ENCODE measurements at places on chromosomes 2 and 18.

DNA sequence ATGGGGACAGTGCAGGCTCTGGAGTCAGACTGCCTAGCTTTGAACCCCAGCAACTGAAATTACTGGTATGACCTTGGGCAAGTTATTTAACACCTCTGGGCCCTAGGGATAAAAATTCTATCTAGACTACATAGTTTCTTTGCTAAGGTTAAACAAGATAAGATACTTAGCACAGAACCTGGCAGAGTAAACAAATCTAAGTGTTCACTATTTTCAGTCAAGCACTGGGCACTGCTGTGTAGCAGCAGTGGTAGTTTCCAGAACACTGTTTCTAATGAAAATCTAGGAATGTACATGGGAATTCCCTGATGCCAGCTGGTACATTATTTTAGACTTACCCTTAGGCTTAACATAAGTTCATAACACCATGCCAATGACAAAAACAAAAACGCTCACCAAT, 17.2 kb downstream of the CERKL start:
- DNase-seq, result no peak

- DNase-seq, result no peak
These were observed 25.6 kb upstream of the TMEM178A start for GRCh38 chr2:39640107-39640506.

DNA sequence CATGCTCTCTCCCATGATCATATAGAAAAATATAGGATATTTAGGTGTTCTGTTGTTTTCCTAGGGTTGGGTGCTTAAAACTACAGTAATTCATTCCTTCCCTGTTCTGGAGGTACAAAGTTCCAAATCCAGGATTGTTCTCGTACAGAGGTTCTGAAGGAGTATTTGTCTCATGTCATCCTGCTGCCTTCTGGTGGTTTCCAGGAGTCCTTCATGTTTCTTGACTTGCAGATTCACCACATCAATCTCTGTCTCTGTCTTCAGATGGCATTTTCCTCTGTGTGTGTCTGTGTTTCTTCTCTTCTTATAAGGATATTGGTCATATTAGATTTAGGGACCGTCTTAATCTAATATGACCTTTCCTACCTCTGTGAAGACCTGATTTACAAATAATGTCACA, 397.9 kb downstream of the NYAP2 start:
- DNase-seq, result no peak

DNA sequence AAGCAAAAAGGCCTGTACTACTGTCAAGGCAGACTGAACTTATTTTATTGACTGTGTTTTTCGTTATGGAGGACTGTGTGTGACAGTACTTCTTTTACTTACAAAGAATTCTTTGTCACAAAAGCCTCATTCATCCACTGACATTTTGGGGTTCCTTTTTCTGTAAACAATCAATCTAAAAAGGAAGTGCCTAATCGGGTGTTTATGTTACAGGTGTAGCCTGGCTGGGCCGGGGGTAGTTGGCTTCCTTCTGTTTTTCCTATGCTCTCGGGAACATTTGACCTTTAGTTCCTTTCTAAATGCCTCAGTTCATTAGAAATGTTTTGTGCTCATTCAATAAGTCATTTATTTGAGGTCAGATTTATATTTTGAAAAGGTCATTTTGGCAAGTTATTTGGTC, 8.3 kb downstream of the ZCCHC2 start:
- DNase-seq, result no peak

DNA sequence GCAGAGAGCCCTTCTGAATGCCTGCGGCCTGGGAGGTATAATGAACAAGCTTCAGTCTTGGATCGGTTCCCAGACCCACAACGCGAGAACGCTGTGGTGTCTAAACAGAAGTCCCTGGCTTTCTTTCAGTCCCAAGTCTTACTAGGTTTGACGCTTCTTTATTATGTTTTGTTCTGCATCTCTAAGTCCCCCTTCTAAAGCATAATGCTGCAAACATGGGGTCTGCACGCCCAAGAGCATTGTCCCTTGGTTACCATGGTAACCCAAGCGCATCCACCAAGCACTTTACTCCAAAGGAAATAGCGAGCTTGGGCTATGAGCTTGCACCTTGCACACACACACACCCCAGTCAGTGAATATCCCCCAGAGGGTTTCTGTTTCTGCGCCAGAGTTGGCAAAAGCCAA, 193.7 kb downstream of the INO80D start:
- no peak for DNase-seq

DNA sequence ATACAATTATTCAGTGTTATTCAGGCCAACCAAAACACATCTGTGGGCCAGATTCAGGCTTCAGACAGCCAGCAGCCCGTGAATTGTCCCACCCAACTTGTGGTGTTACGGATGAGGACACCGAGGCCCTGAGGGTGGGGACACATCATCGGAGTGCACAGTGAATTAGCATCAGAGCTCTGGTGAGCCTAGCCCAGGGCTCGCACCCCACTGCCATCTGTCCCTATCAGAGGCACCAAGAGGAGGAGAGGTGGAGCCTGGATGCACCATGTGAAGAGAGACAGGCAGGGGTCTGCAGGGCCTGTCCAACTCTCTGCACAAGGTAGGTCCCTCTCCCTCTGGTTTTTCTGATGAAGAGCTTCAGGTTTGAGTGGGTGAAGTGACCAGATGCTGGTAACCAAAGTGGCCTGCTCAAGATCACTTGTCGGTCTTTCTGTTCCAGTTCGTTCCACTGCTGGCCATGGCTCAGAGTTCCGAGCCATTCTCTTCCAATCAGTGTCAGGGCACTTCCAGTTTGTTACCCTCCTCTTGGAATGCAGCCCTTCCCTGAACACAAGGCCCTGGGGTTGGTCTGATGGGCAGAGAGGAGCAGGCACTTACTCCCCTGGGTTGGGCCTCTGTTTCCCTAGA, 14.8 kb upstream of the GLI2 start:
- no peak for DNase-seq

DNA sequence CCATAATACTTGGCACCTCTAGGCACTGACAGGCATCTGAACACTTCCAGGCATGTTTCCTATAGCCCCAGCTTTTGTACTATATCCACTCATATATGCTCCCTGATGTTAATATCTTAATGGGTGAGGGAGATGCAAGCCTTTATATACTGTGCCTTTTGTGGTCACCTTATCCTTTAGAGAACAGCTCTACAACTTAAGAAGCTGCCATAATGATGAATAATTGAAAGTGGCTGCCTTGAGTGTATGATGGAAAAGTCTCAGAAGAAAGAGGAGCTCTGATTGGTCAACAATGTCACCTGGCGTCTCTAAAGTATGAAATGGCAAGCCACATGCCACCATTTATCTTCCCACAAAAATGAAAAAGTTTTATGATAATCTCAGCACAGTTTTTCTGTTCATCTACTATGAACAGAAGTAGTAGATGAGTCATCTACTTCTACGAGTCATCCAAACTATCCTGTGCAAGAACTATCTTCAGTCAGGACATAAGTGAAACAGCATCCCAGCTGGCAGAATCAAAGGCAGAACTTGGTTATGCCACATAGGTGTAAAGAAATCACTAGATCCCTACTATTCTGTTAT, 997.9 kb upstream of the CELF4 start:
- DNase-seq, result no peak

DNA sequence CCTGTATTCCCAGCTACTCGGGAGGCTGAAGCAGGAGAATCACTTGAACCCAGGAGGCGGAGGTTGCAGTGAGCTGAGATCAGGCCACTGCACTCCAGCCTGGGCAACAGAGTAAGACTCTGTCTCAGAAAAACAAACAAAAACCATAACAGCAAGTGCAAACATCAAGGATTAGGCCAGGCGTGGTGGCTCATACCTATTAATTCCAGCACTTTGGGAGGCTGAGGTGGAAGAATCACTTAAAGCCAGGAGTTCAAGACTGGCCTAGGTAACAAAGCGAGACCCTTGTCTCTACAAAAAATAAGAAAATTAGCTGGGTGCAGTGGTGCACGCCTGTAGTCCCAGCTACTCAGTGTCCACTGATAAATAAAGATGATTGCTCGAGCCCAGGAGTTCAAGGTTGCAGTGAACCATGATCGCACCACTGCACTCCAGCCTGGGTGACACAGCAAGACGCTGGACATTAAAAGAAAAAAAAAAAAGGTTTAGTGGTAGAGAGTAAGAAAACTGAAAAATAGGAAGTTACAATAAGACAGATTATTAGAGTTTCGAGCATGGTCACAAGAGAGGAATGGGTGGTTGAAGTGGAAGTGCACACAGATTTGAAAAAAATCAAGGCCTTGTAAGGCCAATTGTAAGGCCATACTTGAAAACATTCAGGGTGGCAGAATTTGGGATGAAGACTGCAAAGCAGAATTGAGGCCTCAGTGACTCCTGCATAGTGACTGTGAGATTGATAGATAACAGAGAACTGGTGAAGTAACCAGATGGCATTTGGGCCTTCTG, 6.4 kb upstream of the KCMF1 start:
- DNase-seq, result no peak

DNA sequence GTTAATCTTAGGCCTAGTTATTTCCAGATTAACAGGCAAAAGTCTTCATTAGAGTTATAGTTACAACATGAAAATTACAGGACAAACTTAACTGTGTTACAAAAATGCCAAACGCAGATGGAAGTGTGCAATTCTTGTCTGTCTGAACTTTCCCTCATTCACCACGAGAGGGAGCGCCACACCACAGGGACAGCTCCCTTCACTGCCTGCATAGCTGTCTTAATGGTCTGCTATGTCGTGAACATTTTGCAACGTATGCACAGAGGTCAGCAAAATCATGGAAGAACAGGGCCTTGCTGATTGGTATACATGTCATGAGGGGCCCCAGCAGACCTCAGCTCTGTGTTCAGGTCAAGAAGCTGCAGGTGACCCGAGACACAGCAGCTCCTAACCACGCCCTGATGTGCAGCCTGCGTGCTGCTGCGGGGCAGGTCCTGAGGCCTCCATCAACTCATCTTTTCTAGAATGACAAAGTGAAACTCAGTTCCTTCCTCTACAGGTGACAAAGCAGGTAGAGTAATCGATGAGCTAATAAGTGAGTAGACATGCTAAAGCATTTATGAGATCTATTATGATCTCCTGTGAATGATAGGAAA, 78.8 kb upstream of the ATP8B1 start:
- DNase-seq, result peak; percentile 12

GRCh38 chr2:28621172-28622100, 125.6 kb downstream of the PLB1 start:
- DNase-seq, result peak; percentile 70

DNA sequence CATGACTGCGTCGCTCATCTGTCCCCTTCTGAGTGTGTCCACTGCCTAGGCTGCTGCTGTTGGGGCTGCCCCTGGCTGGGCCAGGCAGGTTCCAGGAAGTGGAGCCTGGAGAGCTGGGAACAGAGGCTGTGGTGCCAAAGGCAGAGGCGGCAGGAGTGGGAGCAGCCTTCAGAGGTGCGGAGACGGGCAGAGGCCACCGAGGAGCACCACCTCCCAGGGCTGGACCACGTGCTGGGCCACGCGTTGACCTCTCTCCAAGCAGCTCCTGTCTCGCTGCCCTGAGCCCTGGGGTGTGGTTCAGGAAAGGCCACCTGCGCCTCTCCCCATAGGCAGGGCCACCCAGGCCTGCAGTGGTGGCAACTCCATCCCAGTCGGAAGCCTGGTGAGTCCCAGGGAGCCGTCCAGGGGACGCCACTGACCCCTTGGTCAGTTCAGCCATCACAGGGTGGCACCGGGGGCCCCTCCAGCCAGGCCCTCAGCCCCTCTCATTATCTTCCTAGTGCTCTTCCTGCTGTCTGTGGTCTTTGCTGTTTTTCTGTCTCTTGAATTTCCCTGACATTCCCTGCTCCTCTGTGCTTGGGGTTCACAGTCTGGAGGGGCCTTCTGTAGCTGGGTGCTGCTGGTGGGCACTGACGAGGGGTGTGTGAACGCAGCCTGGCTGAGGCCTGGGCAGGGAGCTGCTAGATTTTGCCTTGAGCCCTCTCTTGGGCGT, 122.8 kb upstream of the HS6ST1 start:
- DNase-seq, result no peak

- no peak for DNase-seq
These were observed 959.4 kb upstream of the LRRTM1 start for GRCh38 chr2:81263989-81264388.

GRCh38 chr2:157413326-157414035, 30.4 kb downstream of the CYTIP start:
- peak; percentile 36 for DNase-seq

DNA sequence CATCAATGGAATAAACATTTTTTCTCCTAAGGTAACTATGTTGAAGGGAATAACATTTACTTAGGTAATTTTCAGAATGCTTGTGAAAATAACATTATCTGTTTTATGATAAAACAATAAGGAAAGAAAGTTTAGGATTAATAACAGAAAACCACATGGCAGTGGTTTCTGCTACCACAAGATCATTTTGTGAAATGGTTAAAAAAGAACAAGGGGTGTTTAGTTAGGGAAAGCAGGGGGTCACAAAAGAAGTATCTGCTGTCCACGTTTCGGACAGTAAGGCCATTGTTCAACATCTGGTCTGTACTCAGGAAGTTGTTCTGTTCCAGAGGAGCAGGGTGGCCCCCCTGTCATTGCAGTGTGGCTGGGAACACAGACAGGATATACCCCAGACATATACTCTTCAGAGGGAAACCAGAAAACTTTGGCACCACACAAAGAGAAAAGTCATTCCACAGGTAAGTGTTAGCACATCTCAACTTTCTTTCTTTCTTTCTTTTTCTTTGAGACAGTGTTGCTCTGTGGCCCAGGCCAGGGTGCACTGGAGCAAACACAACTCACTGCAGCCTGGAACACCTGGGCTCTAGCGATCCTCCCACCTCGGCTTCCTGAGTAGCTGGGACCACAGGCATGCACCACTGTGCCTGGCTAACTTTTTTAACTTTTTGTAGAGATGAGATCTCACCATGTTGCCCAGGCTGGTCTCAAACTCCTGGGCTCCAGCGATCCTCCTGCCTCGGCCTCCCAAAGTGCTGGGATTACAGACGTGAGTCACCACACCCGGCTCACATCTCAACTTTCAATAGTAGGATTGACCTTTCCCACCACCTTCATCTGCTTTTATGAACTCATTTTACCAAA, 14.8 kb upstream of the ARL5A start:
- no peak for DNase-seq

DNA sequence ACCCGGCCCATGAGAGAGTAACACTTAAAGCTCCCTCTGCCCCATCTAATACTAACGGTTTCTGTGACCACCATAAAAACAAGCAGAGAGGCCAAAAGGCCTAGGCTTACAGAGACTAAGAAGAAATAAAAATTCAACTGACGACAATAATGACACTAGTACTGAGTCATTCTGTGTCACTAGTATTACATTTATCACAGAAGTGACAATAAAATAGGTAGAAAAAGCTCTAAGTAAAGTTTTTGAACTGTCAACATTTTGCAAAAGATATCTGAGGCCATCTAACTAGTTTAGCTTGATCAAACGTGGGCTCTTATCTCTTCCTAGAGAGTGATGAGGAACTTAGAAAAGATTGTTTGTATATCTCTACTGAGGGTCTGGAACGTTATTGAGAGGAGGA, 35.6 kb downstream of the AP1S3 start:
- no peak for DNase-seq

- no peak for DNase-seq
These were observed 20.1 kb downstream of the ANKRD12 start for GRCh38 chr18:9156604-9157249.

GRCh38 chr2:212194396-212194795, 344.2 kb downstream of the ERBB4 start:
- DNase-seq, result no peak

GRCh38 chr18:70029163-70029562, 81.5 kb upstream of the CD226 start:
- no peak for DNase-seq

Data from stimulated activated CD8-positive, alpha-beta memory T cell treated with anti-CD3 and anti-CD28 coated beads, Interleukin-7, amount 100 ng/mL, for 4 hours (primary cell).